IPS DF 6.9 (cell line): ENCODE measurements at places on chromosomes 11 and 22.

GRCh38 chr11:130551388-130551787 is 102.9 kb downstream of the ADAMTS15 start:
- no peak for DNase-seq

DNA sequence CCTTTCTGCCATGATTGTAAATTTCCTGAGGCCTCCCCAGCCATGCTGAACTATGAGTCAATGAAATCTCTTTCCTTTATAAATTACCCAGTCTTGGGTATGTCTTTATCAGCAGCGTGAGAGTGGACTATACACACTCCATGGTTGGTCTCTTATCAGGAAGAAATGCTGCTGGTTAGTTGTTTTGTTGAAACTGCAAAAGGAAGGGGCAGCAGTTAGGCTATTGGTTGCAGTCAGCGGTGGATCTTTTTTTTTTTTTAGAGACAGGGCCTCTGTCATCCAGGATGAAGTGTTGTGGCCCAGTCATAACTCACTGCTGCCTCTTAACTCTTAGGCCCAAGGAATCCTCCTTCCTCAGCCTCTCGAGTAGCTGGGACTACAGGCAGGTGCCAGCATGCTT is 51.7 kb downstream of the HSD17B12 start:
- DNase-seq, result no peak

- DNase-seq, result no peak
Measured at GRCh38 chr11:69640995-69641581, at the start of gene CCND1. Gene CCND1, plus strand, starts transcription at chr11:69641156. Its CDS starts 158 bp downstream, at chr11:69641314.

DNA sequence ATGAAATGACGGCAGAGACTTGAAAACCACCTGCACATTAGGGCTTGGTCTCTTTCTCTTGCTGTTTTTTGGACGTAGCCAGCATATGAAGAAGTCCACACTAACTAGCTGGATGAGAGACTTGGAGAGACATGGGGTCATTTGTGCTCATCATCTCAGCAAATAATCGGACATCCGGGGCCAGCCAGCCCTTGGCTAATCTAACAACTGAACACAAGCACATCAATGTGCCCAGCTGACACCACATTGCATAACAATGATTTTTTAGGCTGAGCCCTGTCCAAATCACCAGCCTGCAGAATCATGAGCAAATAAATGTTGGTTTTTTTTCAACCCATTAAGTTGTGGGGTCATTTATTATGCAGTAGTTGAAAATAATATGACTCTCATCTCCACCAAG is 460.3 kb upstream of the LARGE1 start:
- no peak for DNase-seq

GRCh38 chr11:62506413-62507124 is 40.0 kb downstream of the AHNAK start:
- DNase-seq, result no peak

DNA sequence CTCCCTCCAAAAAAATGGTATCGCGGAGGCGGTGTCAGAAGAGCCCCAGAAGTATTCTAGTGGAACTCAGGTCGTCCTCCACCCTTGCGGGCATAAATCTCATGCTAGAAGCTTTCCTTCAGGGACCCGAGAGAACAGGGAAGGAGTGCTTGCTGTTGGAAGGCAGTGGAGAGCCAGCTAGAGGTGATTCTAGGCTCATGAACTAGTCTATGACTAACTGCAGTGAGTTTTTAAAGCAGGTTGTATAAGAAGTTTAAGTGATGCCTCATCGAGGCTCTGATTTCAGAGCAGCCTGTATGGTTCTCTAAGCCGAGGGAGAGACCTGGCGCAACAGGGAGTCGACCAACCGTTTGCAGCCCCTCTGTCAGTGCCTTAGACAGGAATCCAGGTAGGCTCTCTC is 85.7 kb downstream of the TBC1D22A start:
- no peak for DNase-seq

DNA sequence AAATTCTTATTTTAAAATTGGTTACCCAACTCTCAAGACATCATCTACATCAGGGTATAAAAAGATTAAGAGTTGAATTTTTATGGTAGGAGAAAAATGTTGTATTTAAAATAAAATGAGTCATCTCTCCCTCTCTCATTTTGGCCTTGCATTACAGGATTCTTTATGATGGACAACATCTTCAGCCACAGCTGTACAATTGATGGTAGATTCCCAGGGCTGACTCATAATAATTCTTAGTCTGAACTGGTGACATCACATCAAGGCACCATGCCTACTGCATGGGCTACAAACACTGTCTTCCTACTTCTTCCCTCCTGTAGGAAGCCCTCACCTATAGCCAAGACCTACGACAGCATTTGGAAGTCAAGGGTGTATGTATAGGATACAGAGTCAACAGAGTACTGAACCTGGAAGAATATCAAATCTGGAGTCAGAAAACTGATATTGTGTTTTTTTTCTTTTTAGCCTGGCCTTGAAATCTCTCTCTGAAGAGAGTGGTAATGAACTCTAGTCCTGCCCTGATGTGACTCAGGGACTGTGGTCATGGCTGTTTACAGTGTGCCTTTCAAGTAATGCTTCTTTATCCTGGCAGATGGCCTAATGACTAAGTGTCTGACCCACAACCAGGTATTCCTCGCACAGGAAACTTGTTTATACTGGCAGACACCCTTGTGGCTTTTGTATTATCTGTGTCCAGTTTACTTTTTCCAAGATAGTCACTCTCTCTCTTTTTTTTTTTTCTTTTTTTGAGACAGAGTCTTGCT is 32.5 kb downstream of the MRGPRX2 start:
- DNase-seq, result no peak

- no peak for DNase-seq
Measured at GRCh38 chr22:36550701-36551495, 21.9 kb upstream of the EIF3D start.

DNA sequence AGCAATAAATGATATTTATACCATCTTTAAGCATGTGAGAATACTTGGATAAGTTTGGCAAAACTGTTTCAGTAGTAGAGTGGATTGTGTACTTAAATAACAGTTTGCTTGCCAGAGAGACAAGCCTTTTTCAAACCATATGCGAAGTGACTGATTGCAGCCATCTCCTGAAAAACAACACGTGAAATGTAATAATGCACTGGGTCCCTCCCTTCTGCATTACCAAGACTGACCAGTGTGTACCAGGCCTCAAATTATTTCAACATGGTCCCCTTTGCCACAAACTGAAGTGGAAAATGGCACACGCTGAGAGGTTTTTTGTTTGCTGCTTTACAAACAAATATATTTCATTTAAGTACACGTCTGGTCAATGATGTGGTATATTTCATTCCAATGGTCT is 337.4 kb downstream of the SOX6 start:
- DNase-seq, result no peak

DNA sequence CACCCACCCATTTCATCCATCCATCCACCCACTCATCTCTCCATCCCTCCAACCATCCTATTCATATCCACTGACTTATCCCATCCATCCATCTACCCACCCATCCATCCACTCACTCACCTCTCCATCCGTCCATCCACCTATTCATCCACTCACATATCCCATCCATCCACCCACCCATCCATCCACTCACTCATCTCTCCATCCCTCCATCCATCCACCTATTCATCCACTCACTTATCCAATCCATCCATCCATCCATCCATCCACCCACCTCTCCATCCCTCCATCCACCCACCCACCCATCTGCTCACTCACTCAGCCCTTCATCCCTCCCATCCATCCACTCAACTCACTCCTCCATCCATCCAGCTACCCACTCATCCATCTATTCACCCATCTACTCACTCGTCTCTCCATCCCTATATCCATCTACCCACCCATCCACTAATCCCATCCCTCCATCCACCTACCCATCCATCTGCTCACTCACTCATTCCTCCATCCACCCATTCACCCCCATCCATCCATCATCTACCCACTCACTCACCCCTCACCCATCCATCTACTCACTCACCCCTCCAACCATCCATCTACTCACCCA is 36.2 kb downstream of the TRMU start:
- no peak for DNase-seq

DNA sequence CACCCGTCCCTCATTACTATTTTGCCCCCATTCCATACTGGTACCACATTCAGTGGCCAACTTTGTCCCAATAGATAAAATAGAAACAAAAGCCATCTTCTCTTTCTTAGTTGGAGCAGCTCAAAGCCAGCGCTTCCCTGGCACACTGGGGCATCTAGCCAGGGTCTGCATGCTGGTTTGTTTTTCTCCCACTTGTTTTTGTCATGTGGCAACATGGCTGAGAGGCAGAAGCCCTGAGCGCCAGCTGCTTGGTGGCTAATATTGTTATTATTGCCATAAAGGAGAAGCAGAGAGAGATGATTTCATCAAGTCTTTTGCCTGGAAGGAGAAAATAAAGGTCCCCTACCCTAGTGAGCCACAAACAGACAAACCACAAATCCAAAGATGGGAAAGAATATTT is 48.4 kb upstream of the CRTAM start:
- DNase-seq, result no peak

DNA sequence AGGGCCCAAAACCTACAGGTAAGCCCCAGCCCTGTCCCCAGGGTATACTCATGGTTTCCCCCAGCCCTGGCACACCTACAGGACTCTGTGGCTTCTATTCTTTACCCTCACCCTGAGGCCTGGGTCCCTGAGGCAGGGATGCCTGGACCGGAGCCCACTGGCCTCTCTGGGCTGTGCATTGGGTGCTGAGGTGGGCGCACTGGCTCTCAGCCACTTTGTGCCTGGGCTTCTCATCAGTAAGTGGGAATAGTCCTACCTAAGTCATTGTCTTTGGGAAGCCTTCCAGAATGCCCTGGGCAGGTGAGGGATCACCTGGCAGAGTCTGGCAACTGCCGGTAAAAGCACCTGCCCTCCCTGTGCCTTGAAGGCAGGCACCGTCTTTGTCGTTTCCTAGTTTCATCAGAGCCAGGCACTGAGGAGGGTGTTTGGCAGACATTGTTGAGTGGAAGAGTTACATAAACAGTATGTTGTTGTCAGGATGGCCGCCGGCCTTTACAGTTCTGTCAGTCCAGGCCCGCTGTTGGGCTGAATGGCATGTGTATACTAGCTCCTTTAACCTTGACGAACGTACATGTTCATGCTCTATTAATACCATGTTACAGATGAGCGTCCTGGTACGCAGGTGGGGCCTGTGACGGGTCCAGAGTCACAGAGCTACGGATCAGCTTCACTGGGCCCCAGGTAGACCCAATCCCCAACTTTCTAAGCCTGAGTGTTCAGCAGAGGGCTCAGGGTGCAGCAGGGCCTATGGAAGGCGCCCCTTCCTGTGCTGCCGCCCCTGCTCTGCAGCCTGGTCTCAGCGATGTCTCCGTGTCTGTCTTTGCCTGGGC is 23.0 kb downstream of the SHANK3 start:
- DNase-seq, result no peak
